ENCODE measurements at places on chromosomes 6 and 20.

DNA sequence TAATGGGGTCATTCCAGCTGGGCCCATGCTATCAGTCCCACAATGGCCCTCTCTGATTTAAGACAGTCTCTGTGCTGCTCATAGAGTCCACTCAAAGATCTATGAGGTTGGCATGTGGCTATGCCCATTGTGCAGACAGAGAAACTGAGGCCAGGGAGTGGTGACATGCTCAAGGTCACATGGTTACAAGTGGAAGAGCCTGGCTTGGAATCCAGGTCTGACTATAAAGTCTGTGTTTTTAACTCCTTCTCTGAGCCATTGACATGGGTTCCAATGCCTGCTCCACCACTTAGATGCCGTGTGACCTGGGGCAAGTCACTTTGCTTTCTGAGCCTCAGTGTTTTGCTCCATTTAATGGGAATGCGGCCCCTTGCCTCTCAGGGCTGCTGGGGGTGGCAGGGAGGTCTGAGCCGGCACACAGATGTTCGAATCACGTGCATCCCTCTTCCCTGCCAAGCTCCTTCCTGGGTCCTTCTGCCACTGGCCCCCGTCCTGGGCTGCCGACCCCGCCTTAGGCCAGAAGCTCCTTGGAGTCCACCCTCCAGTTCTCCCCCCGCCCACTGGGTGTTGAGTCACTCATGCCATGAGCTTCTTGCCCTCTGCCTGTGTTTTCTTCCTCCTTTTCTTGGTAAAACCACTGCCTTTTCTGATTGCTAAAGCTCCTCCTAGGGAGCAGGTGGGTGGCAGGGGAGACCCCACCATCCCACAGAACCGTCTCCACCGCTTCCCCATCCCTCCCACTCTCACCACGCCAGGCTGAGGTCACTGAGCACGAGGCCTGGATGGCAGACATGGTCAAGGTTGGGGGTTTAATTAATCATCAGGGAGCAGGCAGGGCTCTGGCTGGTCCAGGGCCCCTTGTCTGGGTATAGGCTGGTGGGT, 35.7 kb downstream of the CEBPB start:
- DNase-seq: no peak

- DNase-seq: no peak
Measured at GRCh38 chr6:165701564-165702354, 38.7 kb upstream of the PDE10A start.

- DNase-seq: no peak
Measured at GRCh38 chr6:82554666-82555065, 191.0 kb downstream of the TPBG start.

DNA sequence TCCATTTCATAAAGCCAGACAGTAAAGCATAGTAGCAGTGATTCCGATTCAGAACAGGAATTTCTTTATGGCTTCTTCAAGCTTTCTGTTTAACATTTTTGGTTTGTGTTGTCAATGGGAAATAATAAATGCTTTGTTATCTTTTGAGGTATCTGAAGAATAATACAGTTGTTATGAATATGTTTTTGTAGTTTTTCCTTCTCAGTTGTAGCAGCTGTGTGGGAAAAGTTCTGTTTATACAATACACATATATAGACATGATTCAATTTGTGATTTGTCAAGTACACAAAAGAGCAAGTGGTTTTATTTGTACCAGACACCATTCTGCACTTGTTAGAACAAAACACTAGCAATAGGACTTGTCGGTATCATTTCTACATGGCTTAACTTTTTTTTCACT, 96.6 kb downstream of the CDYL start:
- no peak for DNase-seq

DNA sequence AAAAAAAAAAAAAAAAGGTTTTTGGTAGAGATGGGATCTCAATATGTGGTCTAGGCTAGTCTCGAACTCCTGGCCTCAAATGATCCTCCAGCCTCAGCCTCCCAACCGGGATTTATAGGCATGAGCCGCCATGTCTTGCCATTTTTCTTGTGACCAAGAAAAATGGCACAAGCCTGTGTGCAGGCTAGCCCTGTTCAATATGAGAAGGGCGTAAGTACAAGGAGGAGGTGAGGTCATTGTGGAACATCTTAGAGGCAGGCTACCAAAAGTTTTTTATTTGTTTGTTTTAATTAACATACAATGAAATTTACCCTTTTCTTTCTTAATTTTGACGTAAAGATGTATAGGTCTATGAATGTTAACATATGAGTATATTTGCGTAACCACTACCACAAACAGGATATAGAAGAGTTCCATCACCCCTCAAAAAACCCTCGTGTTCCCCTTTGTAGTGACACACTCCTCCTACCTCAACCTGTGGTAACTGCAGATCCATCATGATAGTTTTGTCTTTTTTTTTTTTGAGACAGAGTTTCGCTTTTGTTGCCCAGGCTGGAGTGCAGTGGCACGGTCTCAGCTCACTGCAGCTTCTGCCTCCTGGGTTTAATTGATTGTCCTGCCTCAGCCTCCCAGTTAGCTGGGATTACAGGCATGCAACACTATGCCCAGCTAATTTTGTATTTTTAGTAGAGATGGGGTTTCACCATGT, 28.3 kb upstream of the KIF3B start:
- DNase-seq: no peak

- DNase-seq: no peak
Measured at GRCh38 chr6:126753606-126754005, 364.9 kb upstream of the RSPO3 start.

DNA sequence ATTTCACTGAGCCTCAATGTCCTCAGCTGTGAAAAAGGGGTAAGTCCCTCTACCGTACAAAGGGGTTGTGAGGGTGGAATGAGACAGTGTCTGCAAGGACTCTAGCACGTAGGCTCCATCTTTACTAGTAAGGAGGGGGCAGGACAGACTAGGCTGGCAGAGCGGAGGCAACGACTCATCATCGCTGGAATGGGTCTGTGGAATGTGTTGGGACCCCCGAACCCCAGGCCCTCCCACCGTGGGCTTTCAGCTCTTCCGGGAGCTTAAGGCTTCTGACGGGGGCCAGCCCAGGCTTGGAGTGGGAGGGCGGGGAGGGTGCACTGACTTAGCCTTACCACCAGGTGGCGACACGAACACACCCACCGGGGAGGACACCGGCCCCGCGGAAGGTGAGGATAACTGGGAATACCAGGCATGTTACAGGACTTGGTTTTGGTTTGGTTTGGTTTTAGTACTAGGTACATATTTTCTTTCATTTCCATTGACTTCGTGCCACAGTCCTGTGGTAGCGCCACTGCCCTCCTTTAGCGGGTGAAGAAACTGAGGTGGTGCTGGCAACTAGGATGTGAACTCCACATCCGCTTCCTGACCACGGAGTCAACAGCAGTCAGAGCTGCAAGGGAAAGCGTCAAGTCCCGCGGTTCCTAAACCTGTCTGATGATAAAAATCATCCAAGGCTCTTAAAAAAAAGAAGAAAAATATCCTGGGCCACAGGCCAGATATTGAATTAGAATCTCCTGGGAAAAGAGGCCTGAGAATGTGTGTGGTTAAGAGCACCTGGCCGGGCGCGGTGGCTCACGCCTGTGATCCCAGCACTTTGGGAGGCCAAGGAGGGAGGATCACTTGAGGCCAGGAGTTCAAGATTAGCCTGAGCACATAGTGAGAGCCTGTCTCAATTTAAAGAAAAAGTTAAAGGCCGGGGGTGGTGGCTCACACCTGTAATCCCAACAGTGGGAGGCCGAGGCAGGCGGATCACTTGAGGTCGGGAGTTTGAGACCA, 10.3 kb upstream of the TULP1 start:
- DNase-seq: peak; percentile 61

- DNase-seq: no peak
Measured at GRCh38 chr6:35173044-35173426, 31.9 kb upstream of the TCP11 start.

DNA sequence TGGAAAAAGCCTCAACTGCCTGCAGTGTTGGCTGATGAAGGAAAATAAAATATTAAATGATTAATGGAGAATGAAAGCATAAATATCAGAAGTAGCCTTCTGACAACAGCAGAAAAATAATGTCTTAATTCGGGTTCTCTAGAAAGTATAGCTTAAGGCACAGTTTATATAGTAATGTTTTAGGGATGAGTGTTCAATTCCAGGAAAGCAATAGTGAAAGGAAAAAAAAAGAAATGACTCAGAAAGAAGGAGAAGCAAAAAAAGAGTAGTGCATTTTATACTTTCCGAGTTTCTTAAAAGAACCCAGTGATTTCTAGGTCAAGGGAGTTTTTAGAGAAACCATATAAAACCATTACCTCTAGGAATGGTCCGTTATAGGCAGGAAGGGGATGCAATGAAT, 137.3 kb downstream of the HTR1B start:
- no peak for DNase-seq

DNA sequence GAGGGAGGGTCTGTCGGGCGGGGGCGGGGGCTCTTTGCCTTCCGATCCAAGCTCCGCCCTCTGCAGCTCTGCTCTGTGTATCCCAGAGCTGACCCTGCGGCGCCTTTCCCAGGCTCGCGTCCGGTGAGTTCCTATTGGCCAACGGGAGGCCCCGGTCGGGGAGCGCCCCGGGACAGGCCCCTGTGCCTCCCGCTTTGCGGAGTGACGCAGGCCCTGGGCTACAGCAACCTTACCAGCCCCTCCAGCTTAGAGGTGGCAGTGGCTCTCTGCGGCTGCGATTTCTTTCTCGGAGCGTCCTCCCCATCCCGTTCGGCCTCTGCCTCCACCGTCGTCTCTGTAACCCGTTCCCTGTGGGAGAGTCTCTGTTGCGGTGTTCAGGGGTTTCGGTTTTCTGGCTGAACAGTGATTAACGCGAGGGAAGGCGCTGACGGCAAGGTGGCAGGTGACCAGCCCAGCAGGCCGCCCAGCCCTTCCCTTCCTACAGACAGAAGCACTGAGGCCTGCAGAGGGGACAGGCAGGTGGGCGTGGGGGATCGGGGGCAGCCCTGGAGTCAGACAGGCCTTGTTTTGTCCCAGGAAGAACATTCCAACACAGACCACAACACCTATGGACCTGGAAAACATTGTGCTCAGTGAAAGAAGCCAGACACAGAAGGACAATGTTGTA, 18.1 kb upstream of the CEBPB start:
- DNase-seq: no peak

GRCh38 chr6:1406306-1407072, 17.1 kb downstream of the FOXF2 start:
- DNase-seq: no peak

DNA sequence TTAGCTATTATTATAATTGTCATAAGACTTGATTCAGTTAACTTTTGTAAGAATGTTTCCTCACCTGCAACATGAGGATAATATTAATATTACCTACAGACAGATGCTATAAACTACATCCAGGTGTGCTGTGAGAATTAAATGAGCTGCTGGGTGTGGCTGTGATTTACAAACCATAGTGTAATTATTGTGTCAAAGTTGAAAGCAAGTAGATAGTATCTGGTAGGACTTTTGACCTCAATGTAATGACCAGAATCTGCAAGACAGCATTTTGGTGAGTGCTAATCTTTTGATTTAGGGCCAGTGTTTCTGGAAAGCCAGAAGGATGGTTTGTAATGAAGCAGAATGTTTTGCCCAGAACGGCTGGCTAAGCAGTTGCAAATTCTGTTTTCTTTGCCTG, 162.5 kb downstream of the TRMT11 start:
- DNase-seq: no peak

GRCh38 chr6:48782225-48782624, 671.2 kb upstream of the PTCHD4 start:
- DNase-seq: no peak

- no peak for DNase-seq
Measured at GRCh38 chr20:63908008-63908682, 13.2 kb downstream of the DNAJC5 start.

- DNase-seq: no peak
Measured at GRCh38 chr6:51655517-51655916, 431.9 kb downstream of the PKHD1 start.

DNA sequence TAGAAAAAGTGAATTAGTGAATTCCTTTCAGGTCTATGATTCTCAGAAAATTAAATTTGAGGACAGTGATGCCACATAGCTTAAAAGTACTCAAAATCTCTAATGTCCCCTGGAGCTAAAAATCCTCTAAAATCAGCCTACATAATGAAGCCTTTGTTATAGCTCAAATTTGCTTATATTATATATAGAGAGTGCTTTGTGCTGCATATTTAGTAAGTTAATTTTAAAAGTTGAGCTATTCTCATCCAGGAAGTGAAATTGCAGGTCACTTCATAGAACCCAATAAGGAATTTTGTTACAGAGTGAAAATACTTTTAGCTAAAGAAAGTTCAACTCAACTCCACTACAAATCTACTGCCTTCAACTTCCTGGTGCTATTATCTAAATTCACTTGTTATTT, 507.5 kb upstream of the MAP3K7 start:
- no peak for DNase-seq

- no peak for DNase-seq
Measured at GRCh38 chr6:168596344-168596743, 155.4 kb downstream of the SMOC2 start.

- DNase-seq: no peak
Measured at GRCh38 chr6:151624071-151624470, 130.3 kb downstream of the CCDC170 start.

GRCh38 chr20:63175038-63175895, 40.7 kb downstream of the YTHDF1 start:
- no peak for DNase-seq
